ENCODE measurements at places on chromosomes 5 and 9.

DNA sequence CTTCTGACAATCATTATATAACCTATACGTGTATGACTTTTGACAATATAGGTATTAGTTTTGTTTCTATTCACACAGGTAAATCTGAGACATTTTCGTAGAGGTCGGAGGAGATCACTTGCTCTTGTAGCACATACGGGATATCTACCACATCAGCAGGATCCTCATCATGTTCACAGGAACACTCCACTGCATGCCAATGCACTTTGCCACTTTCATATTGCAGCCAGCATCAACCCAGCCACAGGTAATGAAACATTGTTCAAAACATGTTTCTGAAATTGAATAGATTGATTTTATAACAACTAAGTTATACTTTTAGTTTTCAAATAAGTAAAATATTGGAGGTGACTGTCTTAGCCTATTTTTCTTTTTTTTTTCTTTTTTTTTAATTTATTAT, 50.0 kb downstream of the DMXL1 start:
- DNase-seq, result no peak

GRCh38 chr5:167361795-167362194, 929.6 kb upstream of the WWC1 start:
- no peak for DNase-seq

GRCh38 chr9:134214766-134215419, 50.5 kb upstream of the RNU6ATAC start:
- no peak for DNase-seq

DNA sequence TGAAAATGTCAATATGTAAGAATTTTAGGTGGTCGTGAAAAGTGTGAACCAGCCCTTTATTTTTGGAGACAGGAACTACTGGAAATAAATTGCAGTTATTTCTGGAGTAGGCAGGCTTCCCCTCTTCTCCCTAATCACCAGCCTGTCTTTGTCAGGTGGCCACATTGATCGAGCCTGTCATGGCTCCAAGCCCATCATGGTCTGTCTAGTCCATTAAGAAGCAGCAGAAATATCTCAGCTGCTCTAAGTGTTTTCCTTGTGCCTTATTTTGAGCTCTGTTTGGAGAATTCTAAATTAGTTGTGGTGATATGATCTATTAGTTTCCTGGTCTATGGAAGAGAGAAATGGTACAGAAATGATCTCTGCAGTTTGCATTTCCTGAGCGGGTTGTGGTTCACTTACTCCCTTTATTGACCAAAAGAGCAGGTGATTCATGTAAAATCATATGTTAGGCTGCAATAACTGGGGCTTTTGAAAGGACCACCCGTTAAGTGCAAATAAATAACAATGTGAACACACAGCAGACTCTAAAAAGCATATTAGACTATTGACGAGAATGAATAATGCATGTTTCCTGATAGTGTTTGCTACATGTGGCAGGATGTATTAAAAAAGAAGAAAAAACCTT, 42.3 kb downstream of the BASP1 start:
- peak; percentile 89 for DNase-seq

DNA sequence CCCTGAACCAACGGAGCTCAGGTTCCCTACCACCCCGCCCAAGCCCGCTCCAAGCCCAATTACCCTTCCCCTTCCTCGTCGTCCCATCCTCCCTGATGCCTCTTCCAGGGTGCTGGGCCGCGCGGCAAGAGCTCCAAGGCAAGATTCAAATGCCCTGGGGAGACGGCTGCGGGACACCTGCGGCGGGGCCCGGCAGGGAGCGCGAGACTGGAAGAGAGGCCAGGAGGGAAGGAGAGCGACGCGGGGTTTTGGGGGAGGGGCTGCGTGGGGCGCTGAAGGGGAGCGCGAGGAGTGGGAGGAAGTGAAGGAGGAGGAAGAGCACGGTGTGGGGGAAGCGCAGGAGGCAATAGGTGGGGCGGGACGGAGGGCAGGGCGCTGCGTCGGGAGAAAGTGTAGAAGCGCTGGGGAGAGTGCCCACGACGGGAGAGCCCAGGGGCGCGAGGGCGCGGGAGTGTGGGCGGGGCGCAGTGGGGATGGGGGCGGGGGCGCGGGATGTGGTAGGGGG, 975 bp upstream of the NXNL2 start:
- no peak for DNase-seq

DNA sequence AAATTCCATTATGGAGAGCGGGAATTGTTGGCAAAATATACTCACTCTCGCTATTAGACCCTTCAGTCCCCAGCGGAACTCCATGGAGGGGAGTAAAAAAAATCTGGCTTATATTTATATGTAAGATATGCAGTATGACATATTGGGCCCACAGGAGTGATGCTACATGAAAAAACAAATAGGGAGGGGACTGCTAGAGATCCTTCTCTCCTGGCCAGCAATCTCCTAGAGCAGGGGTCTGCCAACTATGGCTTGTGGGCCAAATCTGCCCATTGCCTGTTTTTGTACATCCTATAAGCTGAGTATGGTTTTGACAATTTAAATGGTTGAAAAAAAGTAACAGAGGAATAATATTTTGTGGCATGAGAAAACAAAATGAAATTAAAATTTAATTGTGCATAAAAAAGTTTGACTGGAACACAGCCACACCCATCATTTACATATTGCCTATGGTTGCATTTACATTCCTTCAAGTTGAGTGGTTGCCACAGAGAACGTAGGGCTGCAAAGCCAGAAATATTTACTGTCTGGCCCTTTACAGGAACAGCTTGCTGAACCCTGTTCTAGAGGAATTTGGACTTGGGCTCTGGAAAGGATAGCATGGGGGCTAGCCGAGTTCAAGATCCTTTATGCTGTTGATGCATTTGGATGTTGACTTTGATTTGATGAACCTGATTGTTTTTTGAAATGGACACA, 197.3 kb upstream of the CLINT1 start:
- DNase-seq, result no peak

DNA sequence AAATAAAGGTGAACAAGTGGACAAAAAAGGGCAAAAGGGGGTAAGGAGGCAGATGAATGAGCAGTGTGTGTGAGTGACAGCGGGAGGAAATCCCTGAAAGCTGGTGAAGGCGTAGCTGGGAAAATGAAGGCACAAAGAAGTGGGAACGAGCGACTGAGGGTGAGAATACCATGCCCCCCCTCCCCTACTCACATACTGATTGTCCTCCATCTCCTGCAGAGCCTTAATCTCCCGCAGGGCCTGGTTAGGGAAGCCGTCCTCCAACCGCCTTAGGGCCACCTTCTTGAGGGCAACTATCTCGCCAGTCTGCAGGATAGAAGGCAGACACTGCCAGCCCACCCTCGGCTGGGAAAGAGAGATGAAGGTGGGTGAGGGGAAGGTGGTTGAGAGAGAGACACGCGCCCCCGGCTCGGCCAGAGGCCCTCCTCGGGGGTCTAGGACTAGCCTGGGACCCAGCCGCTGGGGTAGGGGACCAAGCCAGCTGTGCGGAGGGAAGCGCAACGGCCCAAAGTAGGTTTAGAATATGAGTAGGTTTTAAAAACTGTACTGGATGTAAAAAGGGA, 522 bp downstream of the CDK20 start:
- DNase-seq, result no peak

GRCh38 chr5:139670369-139671095, 22.4 kb downstream of the CXXC5 start:
- DNase-seq, result no peak

DNA sequence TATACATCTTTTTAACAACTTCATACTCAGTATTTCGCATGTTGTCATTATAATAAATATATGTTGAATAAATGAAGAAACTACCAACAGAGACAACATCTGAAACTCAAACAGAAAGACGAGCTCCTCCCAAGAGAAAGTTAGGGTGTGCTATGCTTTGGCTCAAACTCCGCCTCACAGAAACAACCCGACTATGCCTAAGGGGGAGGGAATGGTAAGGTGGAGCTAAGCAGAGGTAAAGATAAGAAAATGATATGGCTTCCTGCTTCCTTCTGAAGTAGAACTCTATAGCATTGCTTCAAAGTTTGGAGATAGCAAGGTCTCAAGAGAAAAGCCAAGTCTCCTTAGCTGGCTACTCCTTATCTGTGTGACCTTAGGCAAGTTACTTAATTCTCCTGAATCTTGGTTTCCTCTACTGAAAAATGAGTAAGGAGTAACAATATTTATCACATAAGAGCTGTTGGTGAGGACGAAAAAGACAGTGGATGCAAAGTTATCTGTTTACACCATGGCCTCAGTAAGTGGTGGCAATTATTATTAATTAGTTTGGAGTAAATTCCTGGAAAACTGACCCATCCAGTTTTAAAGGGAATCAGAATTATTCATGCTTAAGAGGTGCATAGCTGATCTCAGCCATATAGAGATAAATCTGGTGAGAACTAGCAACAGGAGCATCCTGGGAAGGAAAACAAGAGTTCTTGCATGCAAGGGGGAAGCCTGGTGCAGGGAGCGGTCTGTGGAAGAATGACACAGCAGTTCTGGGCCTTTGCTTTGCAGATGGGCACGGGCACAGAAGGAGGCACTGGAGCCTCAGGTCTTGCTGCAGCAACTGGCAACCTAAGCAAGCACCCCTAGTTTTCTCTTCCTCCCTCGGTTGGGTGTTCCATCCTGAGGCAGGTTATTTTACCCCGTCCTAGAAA, 73.3 kb downstream of the GLIS3 start:
- no peak for DNase-seq

- peak; percentile 86 for DNase-seq
Measured at GRCh38 chr5:179762079-179762780, 29.6 kb downstream of the MAML1 start.

Data from NCI-H345 (cell line).